ENCODE measurements at places on chromosomes 12 and 14. TPM values are rescaled to one million over a fixed set of nuclear protein-coding genes. Genes with fewer than 3 reads are reported as not detected.

- H3K4me3 ChIP-seq, result no peak overlapping the region
- H3K4me1 ChIP-seq, result no peaks in the 10 kb centered on the region
- no peak for DNase-seq
- no peaks in the 10 kb centered on the region for H3K36me3 ChIP-seq
- no peaks in the 10 kb centered on the region for H3K27me3 ChIP-seq
- H3K27ac ChIP-seq, result no peak overlapping the region
Measured at GRCh38 chr14:104247336-104248202, 109.2 kb downstream of the KIF26A start.

GRCh38 chr12:49949866-49950265 is 671 bp upstream of the AQP2 start:
- peaks cover 21% of the 10 kb centered on the region for H3K27me3 ChIP-seq
- peaks cover 9% of the 10 kb centered on the region for H3K4me1 ChIP-seq
- DNase-seq, result no peak
- no peaks in the 10 kb centered on the region for H3K36me3 ChIP-seq
- H3K4me3 ChIP-seq, result no peak overlapping the region

DNA sequence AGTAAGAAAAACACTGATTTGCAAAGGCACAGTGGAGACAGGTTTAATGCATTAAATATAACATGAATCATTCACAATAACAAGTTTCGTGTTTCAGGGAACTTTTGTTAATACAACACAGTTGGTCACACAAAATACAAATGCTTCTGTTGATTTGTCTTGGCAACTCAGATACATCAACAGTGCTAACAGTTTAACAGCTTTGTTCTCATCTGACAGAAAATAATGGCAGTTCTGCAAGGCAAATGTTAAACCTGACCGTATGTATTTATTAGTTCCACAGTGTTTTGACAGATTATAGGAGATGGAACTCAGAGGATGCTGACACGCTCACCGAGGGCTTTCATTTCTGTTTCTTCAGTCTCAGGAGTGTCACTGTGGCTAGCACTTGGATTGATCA is 350.7 kb downstream of the PRKD1 start:
- H3K27me3 ChIP-seq, result no peaks in the 10 kb centered on the region
- no peak overlapping the region for H3K27ac ChIP-seq
- no peaks in the 10 kb centered on the region for H3K36me3 ChIP-seq
- peaks cover 4% of the 10 kb centered on the region for H3K4me1 ChIP-seq
- no peak overlapping the region for H3K4me3 ChIP-seq
- no peak for DNase-seq

DNA sequence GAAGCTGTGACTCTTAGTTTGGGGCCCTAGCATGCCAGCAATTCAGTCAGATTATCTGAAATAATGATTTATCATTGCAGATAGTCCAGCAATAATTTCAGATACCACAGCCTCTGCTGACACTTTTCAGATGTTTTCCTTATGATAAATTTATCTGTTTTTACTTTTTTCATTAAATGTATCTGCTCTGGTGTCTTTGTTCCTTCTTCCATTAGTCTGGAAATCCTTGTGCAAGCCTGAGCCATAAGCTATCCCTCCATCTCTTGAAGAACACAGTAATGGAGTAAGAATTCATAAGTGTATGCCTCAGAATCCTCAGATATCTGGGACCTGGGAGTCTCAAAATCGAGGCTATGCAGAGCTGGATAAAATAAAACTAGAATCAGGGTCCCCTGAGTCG is 146.4 kb upstream of the KRR1 start:
- DNase-seq, result no peak
- H3K4me3 ChIP-seq, result no peak overlapping the region
- H3K4me1 ChIP-seq, result no peaks in the 10 kb centered on the region
- H3K36me3 ChIP-seq, result no peaks in the 10 kb centered on the region
- no peaks in the 10 kb centered on the region for H3K27me3 ChIP-seq
- H3K27ac ChIP-seq, result no peak overlapping the region

DNA sequence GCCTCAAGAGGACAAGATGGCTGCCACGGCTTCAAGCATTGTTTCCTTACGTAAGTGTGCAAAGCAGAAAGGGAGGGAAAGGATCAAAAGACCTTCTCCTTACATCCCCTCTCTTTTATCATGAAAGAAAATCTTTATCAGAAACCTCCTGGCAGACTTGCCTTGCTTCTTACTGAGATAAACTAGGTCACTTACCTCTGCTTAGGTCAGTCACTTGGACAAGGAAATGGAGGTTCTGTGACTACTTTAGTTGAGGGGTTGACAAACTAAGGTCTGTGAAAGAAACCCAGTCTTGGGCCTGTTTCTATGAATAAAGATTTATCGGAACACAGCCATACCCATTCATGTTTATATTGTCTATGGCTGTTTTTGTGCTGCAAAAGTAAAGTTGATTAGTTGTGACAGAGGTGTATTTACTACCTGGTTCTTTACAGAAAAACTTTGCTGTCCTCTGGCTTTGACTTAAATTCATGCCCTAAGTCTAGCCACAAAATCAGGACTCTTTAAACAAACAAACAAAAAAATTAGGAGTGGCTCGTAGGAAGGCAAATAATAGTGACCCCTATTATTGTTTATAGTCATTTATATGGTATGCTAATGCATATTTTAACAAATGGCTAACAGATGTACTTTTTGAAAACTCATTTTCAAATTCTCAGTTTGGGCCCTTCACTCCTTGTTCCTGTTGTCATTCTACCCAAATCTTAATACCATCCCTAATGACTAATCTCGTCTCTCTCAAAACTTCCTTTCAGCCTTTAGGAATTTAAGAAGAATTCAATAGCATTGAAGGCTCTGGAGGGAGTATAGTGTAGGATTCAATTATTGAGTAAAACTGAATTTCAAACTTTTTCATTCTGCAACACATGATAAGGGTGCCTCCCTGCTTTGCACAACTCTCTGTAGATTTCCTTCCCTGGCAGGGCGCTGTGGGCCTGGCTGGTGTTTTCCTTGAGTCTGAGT is 42.0 kb upstream of the ATP2B1 start:
- H3K27me3 ChIP-seq, result no peaks in the 10 kb centered on the region
- no peaks in the 10 kb centered on the region for H3K4me1 ChIP-seq

The SLC24A4 gene
- total RNA-seq, result 0.15 TPM

The TAS2R7 gene
- not detected for total RNA-seq

The HOXC5 gene
- total RNA-seq, result not detected

The PLEK2 gene
- not detected for total RNA-seq

GRCh38 chr14:95143808-95144620 is 13.3 kb downstream of the DICER1 start:
- H3K4me1 ChIP-seq, result peaks cover 28% of the 10 kb centered on the region
- no peaks in the 10 kb centered on the region for H3K36me3 ChIP-seq
- no peak overlapping the region for H3K27ac ChIP-seq
- H3K4me3 ChIP-seq, result no peak overlapping the region
- DNase-seq, result no peak

The ACOT4 gene
- total RNA-seq, result not detected

GRCh38 chr12:108270035-108270848 is 68.9 kb downstream of the CMKLR1 start:
- DNase-seq, result no peak
- no peak overlapping the region for H3K4me3 ChIP-seq
- H3K36me3 ChIP-seq, result no peaks in the 10 kb centered on the region

The PRR4 gene
- total RNA-seq, result 0.69 TPM

The POTEG gene
- not detected for total RNA-seq

DNA sequence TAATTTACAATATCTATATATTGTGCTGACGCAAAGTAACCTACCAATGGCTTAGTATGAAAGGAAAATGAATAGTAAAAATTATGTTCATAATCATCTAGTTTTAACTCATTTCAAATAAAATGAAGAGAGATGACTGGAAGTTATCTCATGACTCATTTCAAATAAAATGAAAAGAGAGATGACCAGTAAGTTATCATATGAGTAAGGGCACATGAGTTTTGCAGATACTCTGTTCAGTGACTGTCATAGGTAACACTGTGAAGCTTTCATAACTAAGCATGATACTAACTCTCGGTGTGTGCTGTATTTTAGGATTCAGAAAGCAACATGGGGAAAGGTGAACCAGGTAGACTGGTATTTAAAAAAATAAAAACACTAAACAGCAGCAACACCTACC is 364.5 kb upstream of the DIO2 start:
- no peak overlapping the region for H3K4me3 ChIP-seq
- no peaks in the 10 kb centered on the region for H3K4me1 ChIP-seq
- H3K27me3 ChIP-seq, result no peaks in the 10 kb centered on the region

The RIPK3 gene
- total RNA-seq, result not detected

GRCh38 chr14:51552768-51553404 is 98.8 kb upstream of the FRMD6 start:
- no peak overlapping the region for H3K27ac ChIP-seq
- H3K36me3 ChIP-seq, result no peaks in the 10 kb centered on the region
- H3K27me3 ChIP-seq, result no peaks in the 10 kb centered on the region

DNA sequence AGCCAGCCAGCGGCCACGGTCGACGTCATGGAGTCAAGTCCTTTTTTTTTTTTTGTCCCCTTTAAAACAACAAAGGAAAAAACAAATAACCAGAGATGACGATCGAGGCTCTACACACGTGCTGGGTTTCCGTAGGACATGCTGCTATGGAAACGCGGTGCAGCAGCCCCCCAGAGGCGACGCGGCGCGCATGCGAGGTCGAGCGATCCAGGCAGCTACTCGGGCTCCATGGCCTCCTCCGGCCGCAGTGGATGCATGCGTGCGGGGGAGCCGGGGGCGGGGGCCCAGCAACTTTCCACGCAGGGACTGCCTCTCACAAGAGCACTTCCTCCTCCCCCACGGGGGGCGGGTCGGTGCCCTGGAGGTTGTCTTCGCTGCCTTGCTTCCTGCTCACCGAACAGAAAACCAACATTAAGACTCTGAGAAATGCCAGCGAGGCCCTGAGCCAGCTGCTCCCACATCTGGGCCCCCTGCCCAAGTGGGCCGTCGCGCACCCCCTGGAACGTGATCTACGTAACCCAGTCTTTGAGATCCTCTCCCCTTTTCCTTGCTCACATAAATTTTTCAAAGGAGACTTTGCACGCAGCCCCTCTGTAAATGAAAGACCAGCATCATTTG is 30.7 kb downstream of the P2RX4 start:
- H3K27ac ChIP-seq, result no peak overlapping the region
- DNase-seq, result peak; percentile 49
- no peaks in the 10 kb centered on the region for H3K36me3 ChIP-seq
- no peaks in the 10 kb centered on the region for H3K27me3 ChIP-seq

The CCDC196 gene
- not detected for total RNA-seq

GRCh38 chr12:124747426-124748161 is 116.1 kb downstream of the SCARB1 start:
- DNase-seq, result no peak
- no peak overlapping the region for H3K4me3 ChIP-seq
- no peak overlapping the region for H3K27ac ChIP-seq
- H3K4me1 ChIP-seq, result no peaks in the 10 kb centered on the region
- H3K36me3 ChIP-seq, result no peaks in the 10 kb centered on the region

The APOF gene
- not detected for total RNA-seq

DNA sequence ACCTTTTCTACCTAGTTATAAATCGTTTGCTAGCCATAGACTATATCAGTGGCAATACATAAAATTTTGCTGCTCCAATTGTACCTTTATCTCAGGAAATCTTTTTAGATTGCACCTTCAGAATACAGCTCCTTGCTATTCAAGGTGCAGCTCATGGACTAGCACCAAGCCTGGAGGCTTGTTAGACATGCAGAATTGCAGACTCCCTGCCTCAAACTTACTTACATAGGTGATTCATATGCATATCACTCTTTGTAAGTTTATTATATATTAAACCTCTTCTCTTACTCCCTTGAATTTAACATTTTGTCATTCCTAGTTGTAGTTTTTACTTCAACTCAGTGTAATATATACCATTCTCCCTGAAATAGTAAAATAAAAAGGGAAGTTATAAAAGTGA is 195.4 kb upstream of the PDZRN4 start:
- no peak for DNase-seq
- no peaks in the 10 kb centered on the region for H3K36me3 ChIP-seq
- no peaks in the 10 kb centered on the region for H3K4me1 ChIP-seq
- no peak overlapping the region for H3K27ac ChIP-seq
- no peak overlapping the region for H3K4me3 ChIP-seq
- H3K27me3 ChIP-seq, result no peaks in the 10 kb centered on the region

DNA sequence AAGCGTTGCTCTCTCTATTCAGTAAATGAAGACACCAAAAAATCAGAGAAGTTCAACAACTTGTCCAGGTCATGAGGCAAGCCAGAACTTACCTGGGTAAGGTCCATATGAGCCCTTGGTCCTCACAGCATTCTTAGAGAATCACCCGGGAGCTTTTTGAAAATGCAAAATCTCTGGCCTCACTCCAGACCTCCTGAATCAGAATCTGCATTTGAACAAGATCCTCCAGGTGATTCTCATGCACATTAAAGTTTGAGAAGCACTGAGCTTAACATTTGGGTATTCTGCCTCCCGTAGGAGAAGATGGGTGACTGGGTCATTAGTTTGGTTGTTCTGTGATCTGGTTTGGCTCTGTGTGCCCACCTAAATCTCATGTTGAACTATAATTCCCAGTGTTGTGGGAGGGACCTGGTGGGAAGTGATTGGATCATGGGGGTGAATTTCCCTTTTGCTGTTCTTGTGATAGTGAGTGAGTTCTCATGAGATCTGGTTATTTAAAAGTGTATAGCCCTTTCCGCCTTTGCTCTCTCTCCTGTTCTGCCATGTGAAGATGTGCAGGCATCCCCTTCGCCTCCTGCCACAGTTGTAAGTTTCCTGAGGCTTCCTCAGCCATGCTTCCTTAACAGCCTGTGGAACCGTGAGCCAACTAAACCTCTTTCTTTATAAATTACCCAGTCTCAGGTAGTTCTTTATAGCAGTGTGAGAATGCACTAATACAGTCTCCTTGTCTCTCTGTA is 221.2 kb downstream of the RAD51B start:
- H3K4me3 ChIP-seq, result no peak overlapping the region
- H3K36me3 ChIP-seq, result no peaks in the 10 kb centered on the region
- no peak overlapping the region for H3K27ac ChIP-seq
- H3K4me1 ChIP-seq, result peaks cover 37% of the 10 kb centered on the region
- DNase-seq, result no peak
- no peaks in the 10 kb centered on the region for H3K27me3 ChIP-seq

DNA sequence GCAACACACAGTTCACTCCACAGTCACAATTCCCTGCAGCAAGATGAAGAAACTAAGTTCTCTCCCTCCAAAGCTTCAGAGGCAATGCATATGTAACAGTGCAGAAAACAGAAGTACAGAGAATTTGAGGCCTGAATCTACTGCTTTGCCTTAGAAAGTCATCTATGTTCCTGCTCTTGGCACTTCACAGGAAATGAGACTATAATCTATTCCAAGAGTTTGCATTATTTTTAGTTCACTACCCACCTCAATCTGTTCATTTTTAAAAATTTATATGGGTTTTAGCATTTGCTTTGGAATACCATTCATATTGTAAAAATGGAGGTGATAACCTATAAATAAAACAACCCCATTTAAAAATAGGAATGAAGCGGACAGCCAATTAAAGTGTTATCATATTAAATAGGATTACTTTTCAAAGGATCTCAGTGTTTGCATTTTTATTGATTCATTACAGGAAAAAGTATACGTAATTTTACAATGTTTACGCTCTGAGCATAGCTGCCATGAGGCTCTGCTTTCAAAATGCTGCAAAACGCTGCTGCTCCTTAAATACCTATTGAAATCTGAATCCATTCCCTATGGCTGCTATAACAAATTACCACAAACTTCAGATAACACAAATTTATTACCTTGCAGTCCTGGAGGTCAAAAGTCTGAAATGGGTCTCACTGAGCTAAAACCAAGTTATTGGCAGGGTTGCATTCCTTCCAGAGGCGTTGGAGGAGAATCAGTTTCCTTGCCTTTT is 60.0 kb downstream of the ARMH4 start:
- no peaks in the 10 kb centered on the region for H3K27me3 ChIP-seq
- H3K4me3 ChIP-seq, result no peak overlapping the region
- no peaks in the 10 kb centered on the region for H3K36me3 ChIP-seq
- DNase-seq, result no peak

The WNT5B gene
- total RNA-seq, result 73.8 TPM

All from neural progenitor cell (in vitro differentiated cells).